ENCODE measurements at places on chromosomes 6 and 20. TPM values are rescaled to one million over a fixed set of nuclear protein-coding genes. Genes with fewer than 3 reads are reported as not detected.

GRCh38 chr6:32868257-32868788 is 14.3 kb downstream of the PSMB9 start:
- peak; percentile 89 for DNase-seq

Gene UBE2J1
- 50.7 TPM for polyA plus RNA-seq

DNA sequence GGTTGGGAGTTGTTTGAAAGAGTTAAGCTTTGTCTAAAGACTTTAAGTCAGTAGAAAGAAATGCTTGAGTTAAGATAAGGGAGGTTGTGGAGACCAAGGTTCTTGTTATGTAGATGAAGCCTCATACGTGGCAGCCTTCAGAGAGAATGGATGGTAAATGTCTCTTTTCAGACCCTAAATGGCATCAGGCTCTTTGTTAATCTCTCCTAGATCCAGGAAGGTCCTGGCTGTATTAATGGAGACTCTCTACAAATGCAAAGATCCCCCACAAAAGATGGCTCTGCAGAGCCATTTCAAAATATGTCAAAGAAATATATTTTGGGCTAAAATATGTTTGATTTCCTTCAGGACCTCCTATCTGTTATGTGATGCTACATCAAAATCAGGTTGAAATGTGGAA is 161.6 kb downstream of the ADAT2 start:
- DNase-seq = no peak

DNA sequence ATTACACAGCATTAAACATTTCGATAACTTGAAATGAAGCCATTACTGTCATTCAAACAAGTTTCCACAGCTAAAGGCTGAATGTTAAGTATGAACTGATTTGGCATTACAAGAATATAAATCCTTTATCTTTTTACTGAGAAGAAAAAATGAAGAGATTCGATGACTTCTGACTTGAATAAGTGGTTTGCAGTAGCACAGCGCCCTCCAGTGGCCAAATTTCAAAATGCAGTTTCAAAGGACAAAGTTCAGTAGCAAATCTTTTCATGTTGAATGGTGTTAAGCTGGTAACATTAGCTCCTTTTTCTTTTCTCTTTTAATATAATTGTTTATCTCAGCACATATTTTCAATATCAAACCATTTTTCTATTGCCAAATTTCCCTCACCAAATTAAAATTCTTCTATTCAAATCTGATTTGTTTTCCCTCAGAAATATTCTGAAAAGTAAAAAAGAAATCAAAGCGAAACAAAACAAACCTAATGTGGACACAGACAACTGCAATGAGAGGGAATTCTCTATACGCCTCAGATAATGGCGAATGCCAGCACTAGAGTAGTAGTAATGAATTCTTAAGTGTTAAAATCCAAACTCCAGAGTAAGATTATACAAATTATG is 145.7 kb downstream of the BTBD9 start:
- DNase-seq = peak; percentile 87

- no peak for DNase-seq
These were observed 10.4 kb upstream of the TDRD6 start for GRCh38 chr6:46677314-46677654.

All from muscle of arm (tissue), 14 donors.